ENCODE measurements at places on chromosomes 4 and X.

DNA sequence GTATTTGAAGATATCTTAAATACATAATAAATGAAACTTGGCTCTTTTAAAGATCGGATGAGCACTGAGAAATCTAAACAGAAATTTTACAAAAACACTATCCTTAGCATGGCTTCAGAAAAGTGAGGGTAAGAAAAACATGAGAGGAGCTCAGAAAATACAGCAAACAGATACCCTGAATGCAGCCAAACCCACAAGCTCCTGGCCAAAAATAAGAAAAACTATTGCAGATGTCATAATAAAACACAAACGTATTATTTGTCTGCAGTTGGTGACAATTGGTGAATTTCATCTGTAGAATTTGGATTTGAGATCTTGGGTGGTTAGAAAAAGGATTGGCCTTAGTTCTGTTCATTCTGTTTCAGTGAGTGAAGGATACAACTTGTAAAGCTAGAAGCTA, 603.9 kb downstream of the INPP4B start:
- DNase-seq, result no peak

- peak; percentile 33 for DNase-seq
Measured at GRCh38 chr4:105186701-105187161, 40.1 kb downstream of the TET2 start.

DNA sequence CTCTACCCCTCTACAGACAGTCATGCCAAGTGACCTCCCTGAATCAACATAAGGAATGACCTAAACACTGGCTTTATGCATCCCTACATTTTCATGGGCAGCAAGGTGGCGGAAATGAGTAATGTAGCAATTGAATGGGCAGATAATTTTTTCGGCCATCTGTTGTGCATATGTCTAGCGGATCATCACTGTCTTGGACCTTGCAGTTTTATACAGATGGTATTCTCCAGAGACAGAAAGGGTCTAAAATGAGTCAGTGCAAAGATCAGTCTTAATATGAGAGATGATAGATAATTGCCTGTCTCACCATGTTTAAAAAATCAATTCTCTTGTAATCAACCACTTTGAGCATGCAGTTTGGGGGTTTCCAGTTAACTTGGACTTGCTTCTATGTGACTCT, 177.3 kb upstream of the DKK2 start:
- DNase-seq, result peak; percentile 78

- peak; percentile 62 for DNase-seq
Measured at GRCh38 chrX:68571610-68572311, 72.9 kb downstream of the YIPF6 start.

Measured in fibroblast of upper back skin (primary cell).